ENCODE measurements at places on chromosomes 1 and 21. TPM values are rescaled to one million over a fixed set of nuclear protein-coding genes. Genes with fewer than 3 reads are reported as not detected.
A peak's percentile ranks its signal among the peaks of the same experiment; 100 is the strongest.

Gene S100A7A
- total RNA-seq: not detected

Gene CELA2B
- not detected for total RNA-seq

Gene MRPS21
- total RNA-seq: 51.7 TPM

Gene SELP
- total RNA-seq: not detected

Gene IFI44
- total RNA-seq: not detected

Gene C1orf21
- 34.2 TPM for total RNA-seq

Gene UBASH3A
- not detected for total RNA-seq

Gene PLA2G2F
- total RNA-seq: not detected

Gene SASS6
- 17.0 TPM for total RNA-seq

Gene OR2L13
- total RNA-seq: not detected

Gene LCE1A
- total RNA-seq: not detected

GRCh38 chr21:29647353-29647781, 292.4 kb downstream of the GRIK1 start:
- DNase-seq: no peak

- peak; percentile 96 for DNase-seq
These were observed 11.4 kb downstream of the SOX13 start for GRCh38 chr1:204084247-204084772.

DNA sequence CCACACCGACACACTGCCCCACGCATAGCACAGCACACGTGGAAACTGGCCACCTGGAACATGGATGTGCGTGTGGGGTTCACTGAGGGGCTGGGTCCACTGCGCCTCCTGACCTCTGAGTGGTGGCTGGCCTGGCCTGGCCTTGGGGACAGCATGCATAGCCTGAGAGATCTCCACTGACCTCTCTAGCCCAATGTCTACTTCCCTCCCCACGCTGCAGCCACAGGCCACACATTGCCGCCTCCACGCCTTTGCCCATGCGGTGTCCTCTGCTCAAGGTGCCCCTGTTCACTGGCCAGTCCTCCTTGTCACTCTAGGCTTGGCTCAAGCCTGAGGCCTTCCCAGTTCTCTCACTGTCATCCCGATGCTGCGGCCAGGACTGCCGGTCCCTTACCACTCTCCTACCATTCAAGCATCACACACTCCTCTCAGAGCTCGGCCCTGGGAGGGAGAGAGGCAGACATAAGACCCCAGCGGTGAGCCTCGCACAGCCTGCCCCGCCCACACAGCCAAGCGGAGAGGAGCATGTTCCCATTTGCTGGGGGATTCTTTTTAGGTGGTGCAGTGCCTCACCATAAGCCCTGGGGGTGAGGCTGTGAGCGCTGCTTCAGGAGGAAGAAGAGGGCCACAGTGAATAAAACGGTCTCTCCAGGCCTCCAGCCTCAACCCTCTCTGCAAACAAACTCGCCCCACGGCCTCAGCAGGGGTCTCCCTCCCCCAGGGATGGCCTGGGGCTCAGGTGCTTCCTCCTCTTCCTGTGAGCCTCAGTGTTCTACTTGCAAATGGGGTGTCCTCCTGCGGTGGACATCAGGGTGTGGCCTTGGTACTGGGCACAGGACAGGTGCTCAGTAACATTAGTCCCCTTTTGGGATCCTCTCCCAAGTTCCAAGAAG, 80.8 kb downstream of the DMRTB1 start:
- no peak for DNase-seq

- DNase-seq: no peak
These were observed 11.0 kb downstream of the ETV3L start for GRCh38 chr1:157088607-157089006.

DNA sequence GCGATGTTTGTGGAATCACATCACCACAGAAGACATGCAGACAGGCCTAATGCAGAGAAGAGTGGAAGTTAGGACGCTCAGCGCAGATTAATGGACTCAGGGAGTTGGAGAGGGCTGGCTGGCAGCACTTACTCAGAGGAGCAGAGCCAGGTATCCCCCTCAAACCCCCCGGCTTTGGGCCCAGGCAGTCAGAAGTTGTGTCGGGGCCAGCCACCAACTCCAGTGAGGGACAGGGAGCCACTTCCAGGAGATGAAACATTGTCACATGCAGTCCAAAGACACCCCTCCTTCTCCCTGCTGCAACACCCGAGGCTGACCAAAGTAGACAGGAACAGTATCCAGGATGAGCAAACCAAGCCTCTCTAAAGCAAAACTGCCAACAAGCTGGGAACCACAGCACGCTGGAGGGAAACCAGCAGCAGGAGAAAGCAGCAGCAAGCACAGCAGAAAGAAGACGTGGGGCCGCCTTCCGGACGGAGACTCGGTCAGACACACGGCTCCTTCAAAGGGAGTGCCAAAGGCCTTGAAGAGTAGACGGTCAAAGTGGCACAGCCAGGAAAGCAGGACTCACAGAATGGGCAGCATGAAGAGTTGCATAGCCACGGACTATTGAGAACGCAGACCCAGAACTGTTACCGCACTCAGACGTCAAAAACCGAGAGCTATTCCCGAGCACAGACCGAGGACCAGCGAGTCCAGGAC, 149.3 kb downstream of the PCBP3 start:
- DNase-seq: no peak

- no peak for DNase-seq
These were observed 169.7 kb upstream of the RAB4A start for GRCh38 chr1:229101011-229101871.

DNA sequence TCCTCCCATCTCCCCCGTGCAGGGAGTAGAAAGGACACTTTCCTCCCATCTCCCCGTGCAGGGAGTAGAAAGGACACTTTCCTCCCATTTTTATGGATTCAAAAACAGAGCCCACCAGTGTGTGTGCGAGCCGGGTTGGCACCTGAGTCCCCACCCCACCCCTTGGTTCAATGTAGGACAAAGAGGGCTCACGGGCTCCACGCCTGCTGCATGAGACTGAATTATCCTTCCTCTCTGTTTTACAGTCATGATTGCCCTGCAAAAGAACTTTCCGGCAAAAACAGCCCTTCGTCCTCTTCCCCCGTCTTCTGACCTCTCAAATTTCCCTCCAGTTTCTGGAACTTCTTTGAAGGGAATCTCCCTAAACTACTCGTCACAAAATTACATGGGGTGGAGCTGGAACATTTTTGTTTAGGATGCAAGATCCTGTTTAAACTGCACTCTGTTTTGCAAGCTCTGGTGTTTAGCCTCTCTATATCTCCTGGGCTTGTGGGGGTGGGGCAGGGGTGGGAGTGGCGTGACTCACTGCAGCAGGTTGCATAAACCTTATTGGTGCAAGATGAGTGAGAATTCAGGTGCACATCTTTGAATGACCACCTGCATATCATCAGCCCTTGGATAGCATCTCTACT, 99.8 kb downstream of the PSMG1 start:
- DNase-seq: no peak

DNA sequence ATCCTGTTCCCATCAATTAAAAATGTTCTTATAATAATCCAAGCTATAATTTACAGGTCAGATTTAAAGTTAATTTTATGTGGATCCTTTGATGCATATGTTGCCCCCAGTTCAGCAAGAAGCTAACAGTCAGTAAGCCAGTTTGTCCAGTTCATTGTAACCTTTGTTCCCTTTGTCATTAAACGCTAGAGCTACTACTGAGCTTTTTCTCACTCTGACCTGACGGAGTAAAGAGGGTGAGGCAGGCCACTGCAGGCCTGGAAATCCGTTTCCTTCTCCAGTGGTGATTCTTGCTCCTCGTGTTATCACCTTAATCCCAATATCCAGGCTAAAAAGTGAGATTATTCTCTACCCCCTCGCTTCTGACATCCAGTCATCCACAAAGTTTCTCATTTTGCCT, 10.2 kb downstream of the YBX1 start:
- peak; percentile 38 for DNase-seq

GRCh38 chr1:15667362-15667761, 16.8 kb upstream of the PLEKHM2 start:
- DNase-seq: no peak

DNA sequence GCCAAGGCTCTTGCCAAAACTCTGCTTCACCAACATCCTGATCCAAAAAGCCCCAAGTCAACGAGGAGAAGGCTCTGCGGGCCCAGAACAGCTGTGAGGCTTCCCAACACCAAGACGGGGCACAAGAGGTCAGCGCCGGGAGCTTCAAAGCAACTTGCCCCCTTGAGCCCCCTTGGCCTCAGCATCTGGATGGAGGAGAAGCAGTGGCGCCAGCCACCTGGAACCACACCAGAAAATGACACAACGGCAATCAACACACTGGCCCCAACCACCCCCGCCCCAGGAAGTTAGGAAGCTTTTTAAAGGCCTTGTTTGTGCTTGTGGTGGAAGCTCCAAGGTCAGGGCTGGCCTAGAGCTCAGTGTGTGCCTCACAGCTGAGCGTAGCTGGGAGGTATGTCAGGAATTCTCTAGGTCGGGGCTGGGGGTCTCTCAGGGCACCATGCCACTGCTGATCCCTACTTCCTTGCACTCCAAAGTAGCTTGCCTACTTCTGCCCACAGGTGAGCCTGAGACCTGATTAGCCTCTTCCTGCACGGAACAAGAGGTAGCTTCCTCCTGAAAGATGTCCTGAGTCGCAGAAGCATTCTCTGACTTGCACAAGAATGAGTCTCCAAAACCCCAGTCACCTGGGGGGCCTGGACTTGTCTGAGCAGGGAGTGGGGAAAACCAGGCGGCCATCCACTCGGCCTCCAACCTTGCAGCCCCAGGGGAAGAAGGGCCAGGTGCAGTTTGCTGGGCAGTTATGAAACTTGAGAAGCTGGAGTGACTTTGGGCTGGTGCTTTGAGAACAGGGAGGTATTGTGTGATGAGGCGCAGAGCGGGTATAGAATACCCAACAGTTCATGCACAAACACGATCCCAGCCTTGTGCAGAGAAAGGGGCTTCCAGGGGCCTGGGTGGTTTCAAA, 9.7 kb upstream of the SRP9 start:
- peak; percentile 59 for DNase-seq

GRCh38 chr21:36478941-36479340, 981 bp downstream of the CLDN14 start:
- peak; percentile 53 for DNase-seq

DNA sequence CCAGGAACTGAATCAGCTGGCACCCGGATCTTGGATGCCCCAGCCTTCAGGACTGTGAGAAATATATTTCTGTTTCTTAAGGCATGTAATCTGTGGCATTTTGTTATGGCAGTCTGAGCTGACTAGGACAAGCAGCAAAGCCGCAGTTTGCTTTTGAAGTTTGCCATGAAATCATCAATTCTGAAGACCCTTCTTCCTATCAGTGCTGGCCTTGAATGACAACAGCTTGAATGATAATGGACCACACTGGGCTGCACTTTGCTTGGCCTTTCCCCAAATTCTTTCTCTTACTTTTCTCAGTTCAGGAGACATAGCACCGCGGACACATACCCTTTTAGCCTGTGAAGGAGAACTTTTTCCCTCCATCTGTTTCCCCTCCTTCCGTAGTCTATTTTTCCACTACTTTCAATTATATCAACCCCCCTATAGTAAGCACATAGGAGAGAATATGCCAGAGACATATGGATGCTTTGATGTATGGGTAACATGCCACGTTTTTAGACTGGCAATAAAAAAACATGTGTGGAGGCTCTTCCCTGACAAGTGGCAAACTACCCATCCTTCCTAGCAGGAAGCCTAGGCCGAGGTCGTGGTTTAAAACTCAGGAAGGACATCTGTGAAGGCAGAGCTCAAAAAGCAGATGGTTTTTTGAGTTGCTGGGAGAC, 42.9 kb downstream of the HLX start:
- peak; percentile 60 for DNase-seq

GRCh38 chr1:81237473-81238089, 563.2 kb upstream of the ADGRL2 start:
- no peak for DNase-seq

DNA sequence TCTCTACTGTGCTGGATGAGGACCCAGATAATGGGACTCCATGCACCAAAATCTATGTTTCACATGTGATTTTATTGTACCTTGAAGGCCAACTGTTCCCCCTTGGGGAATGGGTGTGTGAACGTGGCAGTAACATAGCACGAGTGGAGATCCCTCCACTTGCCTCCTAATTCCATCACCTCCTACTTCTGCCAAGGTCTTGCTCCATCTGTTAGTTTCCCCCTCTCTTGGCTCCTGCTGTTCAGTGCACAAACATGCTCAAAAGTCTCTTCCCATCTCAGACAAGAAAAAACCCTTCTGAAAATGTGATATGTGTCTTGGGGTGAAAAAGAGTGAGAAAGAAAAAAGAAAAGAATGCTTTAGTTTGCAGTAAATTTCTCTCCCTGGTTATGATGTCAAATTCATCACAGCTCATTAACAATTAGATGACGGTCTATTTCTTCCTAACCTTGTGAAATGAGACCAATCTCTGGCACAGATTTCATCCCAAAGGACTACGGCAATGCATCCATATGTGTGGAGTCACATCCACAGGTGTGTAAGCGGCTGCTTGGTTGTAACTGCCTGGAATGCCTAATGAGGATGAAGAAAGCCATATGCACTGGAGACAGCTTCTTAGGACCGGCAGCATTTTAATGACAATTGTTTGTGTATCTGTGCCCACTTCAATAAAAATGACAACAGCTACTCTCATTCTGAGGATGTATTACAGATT, 79.3 kb upstream of the DIRAS3 start:
- no peak for DNase-seq

DNA sequence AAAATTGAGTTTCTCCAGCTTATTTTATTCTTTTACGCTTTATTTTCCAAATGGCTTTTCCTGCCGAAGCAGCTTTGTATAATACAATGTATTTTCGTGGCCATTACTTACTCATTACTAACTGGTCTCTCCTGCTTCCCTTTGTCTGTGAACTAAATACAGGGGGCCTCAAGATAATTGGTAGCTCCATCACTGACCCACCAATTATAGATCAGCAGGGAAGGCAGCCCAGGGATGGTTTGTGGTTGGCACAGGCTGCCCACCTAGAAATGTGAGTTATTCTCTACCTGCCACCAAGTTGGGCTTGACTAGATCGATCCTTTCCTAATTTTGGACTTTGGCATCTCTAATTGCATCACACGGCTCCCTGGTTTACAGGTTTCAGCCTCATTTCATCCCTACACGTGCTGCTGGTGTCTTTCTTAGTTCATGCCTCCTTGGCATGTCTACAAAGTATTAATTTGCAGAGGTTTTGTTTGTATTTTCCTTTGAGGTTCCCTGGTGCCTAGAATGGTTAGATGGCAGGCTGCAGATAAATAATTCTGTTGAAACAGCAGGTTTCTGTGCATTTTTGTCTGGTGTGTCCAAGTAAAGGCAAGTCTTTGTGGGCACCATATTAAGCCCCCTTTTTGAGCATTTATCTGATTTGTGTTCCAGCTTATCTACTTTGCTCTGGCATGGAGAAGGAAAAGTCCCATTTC, 35.2 kb downstream of the PEX14 start:
- DNase-seq: no peak

DNA sequence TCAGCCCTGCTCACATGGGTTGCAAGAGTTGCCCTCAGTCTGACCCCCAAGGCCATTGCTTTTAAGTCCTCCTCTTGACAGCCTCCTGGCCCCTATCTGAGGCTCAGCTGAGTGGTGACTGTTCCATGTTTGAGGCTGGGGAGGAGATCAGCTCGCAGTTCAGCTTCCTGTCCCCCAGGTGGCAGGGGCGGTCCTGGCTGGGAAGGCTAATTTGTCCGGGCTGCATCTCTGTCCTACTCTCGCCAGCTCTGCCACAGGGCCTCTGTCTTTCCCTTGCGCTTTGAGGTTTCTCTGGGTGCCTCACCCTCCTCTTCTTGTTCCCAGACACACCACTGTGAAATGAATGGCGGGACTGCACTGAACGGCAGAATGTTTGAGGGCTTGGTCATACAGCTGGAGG, 157.3 kb downstream of the KCNJ6 start:
- DNase-seq: peak; percentile 86

- DNase-seq: no peak
These were observed 193.8 kb upstream of the FOXD3 start for GRCh38 chr1:63128556-63128955.
